Body of pancreas (tissue), 4 donors: ENCODE measurements at places on chromosomes 3 and 15. TPM values are rescaled to one million over a fixed set of nuclear protein-coding genes. Genes with fewer than 3 reads are reported as not detected.

GRCh38 chr3:197367081-197367780 is 68.8 kb upstream of the DLG1 start:
- DNase-seq, result no peak

DNA sequence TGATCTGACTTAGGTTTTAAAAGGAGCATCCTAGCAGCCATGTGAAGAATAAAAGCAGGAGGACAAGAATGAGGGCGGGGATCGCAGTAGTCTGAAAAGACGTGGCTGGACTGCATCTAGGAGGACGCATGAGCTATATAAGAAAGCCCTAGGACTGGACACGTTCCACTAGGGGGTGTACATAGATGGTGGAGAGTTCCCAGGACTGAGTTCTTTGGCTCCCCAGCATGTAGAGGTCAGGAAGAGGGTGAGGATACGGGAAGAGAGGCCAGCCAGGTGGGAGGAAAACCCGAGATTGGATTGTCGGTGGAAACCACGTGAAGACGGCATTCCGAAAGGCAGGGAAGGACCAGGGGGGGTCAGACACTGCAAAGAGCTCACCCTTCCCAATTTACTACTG is 64.2 kb upstream of the CFAP161 start:
- DNase-seq, result no peak

DNA sequence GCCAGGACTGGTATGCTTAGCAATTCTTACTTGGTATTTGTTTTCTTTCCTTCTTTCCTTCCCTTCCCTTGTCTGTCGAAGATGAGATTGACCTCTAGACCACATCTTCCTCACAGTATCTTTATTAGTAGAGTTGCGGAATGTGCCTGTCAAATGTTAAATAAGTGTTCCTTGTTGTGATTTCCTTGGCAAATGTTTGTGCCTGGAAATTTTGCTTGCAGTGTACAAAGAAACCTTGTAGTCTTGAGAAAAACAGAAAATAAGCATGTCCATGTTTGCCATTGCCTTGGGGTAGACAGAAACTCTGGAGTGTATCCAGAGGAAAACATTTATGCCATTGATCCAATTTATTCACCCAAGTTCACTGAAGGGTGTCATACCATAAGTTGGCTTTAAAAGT is 79.5 kb upstream of the ZNF385D start:
- DNase-seq, result no peak

GRCh38 chr15:79987969-79988368 is 17.0 kb upstream of the BCL2A1 start:
- DNase-seq, result no peak

GRCh38 chr15:66369773-66370651 is 13.5 kb upstream of the TIPIN start:
- DNase-seq, result no peak

DNA sequence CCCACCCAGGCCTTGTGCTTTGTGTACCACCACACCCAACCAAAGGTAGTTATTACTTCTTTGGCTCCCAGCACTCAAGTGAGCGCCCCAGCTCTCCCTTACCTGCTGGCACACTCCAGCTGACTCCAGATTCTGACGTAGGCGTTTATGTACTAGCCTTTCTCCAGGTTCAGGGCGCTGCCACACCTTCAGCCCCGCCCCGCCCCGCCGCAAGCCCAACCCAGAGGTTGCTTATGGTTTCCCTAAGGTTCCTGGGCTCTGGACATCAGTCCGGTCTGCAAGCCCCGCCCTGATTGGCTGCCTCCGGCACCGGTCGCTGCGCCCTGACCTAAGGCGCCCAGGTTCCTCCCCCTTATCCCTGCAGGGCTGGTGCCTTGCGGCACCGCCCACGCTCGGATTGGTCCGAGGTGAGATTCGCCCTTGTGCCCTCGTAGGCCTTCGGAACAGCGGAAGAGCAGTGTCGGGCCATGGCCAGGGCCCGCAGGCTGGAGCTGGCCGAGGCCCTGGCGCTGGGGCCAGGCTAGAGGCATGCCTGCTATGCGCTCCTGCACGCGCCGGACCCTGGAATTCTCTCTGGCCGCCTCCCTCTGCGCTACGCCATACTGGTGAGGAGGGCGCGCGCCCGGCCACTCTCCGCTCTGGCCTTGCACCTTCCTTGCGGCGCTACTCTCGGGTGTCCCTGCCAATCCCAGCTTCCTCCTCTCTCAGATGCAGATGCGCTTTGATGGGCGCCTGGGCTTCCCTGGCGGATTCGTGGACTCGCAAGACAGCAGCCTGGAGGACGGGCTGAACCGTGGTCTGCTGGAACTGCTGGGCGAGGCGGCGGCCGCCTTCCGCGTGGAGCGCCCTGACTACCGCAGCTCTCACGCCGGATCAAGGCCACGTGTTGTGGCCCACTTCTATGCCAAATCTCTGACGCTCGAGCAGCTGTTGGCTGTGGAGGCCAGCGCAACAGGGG is 19.8 kb upstream of the NUDT16 start:
- peak; percentile 98 for DNase-seq

DNA sequence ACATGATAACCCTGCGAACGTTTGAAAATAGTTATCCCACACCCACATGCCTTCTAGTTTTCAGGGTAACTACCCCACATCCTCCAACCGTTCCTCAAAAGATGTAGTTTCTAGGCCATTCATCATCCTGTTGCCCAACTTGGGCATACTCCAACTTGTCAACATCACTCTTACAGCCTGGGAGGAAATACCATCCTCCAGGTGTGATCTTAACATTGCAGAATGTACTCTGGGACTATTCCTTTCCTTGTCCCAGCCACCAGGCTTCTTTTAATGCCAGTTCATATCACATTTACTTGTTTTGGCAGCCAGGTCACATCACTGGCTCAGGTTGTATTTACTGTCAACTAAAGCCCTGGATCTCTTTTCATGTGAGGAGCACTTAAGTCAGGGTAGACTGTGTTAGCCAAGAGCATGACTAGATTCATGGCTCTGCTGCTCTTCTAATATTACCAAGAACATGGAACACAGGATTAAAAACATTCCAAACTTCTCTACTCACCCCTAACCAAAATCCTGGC is 4.0 kb upstream of the DENND6A start:
- peak; percentile 70 for DNase-seq

GRCh38 chr15:68304589-68305337 is 27.2 kb downstream of the FEM1B start:
- no peak for DNase-seq

- DNase-seq, result no peak
Measured at GRCh38 chr3:168678730-168679129, 583.0 kb upstream of the GOLIM4 start.

GRCh38 chr3:57144952-57145351 is 20.2 kb downstream of the IL17RD start:
- DNase-seq, result no peak

DNA sequence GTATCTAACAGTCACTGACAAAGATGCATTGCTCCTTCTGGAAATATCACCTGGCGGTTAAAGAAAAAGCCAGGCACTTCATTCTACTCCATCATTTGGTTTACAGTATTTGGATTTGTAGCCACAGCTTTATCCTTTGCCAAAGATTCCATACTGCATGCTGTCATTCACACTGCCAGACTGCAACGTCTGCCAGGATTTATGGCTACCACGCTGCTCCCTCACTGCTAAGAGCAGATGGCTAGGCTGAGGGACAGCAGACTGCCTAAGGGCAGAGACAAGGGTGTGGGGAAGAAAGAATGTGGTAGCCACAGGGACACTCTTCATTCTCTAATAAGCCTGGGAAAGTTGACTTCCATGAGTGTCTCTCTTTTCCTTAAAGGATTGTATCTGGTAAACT is 1047.0 kb downstream of the TUSC7 start:
- no peak for DNase-seq

GRCh38 chr3:195177422-195178123 is 93.4 kb downstream of the XXYLT1 start:
- DNase-seq, result no peak

DNA sequence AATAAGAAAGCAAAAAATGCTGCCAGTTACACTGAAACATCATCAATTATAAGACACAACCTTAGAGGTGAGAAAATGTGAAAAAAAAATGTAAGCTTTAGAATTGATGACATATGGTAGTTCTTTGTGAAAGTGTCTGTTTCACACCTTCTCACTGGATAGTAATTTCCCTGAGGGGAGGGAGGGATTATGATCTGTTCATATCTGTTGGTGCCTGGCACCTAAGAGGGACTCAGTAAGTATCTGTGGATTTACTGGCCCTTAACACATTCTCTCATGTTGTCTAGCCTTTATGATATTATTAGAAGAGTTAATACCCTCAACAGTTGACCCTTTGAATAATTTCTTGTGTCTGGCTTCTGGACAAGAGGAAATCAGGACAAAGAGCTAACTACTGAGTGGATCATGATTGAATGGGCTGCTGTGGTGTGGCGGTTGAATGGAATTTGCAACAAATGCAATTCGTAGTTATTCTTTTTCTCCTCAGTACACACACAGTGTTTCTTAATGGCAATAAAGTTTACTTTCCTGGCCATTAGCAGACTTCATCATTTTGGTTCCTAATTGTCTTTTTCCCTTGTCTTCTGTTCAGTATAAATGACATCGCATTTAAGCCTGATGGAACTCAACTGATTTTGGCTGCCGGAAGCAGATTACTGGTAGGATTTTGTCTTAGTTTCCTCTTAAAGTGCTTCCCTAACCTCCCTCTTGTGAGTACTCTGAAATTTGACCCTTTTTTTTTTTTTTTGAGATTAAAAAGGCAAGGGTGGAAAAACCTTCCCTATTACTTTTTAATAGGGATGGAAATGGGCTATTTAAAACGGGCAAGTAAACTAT is 9.5 kb downstream of the IFT122 start:
- no peak for DNase-seq

- DNase-seq, result no peak
Measured at GRCh38 chr15:39502611-39503195, 78.2 kb upstream of the THBS1 start.

DNA sequence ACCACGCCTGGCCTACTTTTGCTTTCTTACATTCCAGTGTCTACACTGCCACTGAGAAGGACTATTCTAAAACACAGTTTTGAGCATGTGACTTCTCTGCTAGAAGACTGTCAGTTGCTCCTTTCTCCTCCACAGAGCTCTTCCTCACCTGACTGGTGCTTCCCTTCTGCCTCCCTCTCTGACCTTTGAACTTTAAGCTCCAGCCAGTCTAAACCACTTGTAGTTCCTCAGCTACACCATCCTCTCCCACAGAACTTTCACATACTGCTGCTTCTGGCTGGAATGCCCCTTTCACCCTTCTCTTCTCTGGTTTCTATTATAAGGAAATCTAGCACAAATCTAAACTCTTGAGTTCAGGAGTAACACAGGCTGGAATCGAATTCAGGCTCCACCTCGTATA is 9.1 kb downstream of the NCEH1 start:
- DNase-seq, result no peak

DNA sequence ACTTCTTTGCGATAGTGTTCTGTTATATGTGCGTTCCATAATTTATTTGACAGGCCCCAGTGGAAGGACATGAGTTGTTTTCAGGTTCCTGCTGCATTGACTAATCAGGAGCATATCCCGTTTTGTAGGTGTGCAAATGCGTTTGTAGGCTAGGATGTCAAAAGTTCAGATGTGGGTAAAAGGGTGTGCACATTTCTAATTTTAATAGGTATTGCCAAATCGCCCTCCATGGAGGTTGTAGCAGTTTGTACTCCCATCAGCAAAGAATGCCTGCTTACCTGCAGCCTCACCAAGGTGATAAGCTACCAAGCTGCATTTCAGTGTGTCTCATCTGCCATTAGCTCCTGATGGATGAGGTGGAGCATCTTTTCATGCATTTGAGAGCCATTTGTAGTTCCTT is 36.3 kb downstream of the KLF13 start:
- DNase-seq, result no peak

- peak; percentile 26 for DNase-seq
Measured at GRCh38 chr15:69035205-69035917, 20.9 kb downstream of the NOX5 start.

DNA sequence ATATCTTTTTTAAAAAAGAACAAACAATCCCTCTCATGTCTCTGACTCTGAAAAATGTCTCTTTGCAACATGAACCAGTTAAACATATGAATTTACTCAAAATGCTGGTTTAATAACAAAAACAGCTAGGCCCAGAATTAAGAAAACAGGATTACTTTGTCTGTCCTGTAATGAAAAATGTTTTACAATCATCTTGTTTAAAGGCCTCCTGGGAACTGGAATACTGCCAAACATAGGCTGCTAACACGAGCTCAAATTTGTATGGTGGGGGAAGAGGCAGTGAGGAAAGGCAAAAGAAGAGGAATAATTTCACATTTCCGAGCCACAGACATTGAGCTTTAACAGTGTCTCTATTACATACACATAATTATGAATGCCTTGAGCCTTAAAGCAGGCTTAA is 61.7 kb upstream of the PPIB start:
- DNase-seq, result no peak

- DNase-seq, result no peak
Measured at GRCh38 chr3:34066999-34067398, 268.6 kb downstream of the PDCD6IP start.

- no peak for DNase-seq
Measured at GRCh38 chr15:41215708-41216107, 14.8 kb downstream of the EXD1 start.

- no peak for DNase-seq
Measured at GRCh38 chr3:15703346-15703745, 94.4 kb downstream of the ANKRD28 start.

GRCh38 chr3:166445865-166446264 is 608.6 kb upstream of the BCHE start:
- DNase-seq, result no peak

DNA sequence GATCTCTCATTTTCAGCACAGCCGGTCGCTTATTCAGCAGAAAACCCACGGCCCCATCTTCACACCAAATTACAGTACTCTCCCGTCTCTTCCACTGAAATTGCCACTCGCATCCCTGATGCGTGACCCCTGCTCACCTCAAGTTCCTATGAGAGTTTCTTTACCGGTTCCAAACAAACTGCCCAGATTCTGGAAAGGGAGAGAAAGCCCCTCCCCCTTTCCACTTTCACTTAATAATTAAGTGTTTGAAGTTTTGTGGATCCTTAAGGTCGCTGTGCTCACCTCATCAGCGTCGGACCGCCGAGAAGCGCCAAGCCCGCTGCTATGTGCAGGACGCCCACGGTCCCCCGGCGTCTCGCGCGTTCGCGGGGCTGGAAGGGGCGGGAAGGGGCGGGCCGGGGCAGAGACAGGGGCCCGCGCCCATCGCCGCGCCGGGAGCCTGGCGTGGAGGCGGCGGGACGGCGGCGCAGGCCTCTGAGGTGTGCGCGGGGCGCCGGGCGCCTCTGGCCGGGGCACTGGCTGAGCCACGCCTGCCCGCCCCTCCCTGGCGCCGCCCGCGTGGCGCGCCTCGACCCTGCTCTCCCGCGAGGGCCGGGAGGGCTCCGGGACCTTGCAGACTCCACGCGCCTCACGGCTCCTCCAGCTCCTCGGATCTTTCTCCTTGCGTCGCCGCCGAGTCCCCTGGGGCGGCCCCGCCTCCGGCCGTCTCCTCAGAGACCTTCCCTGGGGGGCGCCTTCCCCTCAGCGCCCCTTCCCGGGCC is at the start of gene GPR156:
Gene GPR156, minus strand, starts transcription at position 476 of the 761 bp plus-strand sequence. CDS start 41,124 bp downstream, outside the sequence.
- DNase-seq, result peak; percentile 17

- DNase-seq, result no peak
Measured at GRCh38 chr3:127100459-127101410, 92.2 kb upstream of the PRR23E start.

Gene SLC2A2
- 2.9 TPM for total RNA-seq

Gene PLSCR2
- total RNA-seq, result not detected

Gene TMEM44
- 9.6 TPM for total RNA-seq

Gene GHRL
- total RNA-seq, result 3.6 TPM

Gene TMEM108
- total RNA-seq, result 1.6 TPM

Gene ACKR4
- total RNA-seq, result 2.0 TPM

Gene ITIH3
- total RNA-seq, result not detected

Gene LRRC58
- 21.8 TPM for total RNA-seq

Gene SNX22
- under 0.01 TPM for total RNA-seq
